ENCODE measurements at places on chromosomes 4 and X. TPM values are rescaled to one million over a fixed set of nuclear protein-coding genes. Genes with fewer than 3 reads are reported as not detected.

The NALF2 gene
- 9.5 TPM for polyA plus RNA-seq

The SCD5 gene
- 506 TPM for polyA plus RNA-seq

The BEND2 gene
- 0.12 TPM for polyA plus RNA-seq

The RGN gene
- polyA plus RNA-seq = 20.1 TPM

The SRPX gene
- polyA plus RNA-seq = 10.9 TPM

The KDR gene
- 34.9 TPM for polyA plus RNA-seq

The PABPC4L gene
- polyA plus RNA-seq = 2.0 TPM

The NUDT10 gene
- 29.5 TPM for polyA plus RNA-seq

The NCAPG gene
- polyA plus RNA-seq = 15.4 TPM

The CDKL2 gene
- polyA plus RNA-seq = 16.5 TPM

The THOC2 gene
- 67.2 TPM for polyA plus RNA-seq
